IMR-90 (cell line): ENCODE measurements at places on chromosomes 1 and 21. TPM values are rescaled to one million over a fixed set of nuclear protein-coding genes. Genes with fewer than 3 reads are reported as not detected.

Gene XCL2
- polyA plus RNA-seq, result not detected in 2 replicates

Gene ABCG1
- 0.14 and 0.19 TPM in 2 replicates for polyA plus RNA-seq

Gene HORMAD1
- polyA plus RNA-seq, result not detected in 2 replicates

Gene NRIP1
- 8.5 and 9.6 TPM in 2 replicates for polyA plus RNA-seq

Gene PCSK9
- 0.14 and 0.17 TPM in 2 replicates for polyA plus RNA-seq

Gene C4BPA
- not detected in 2 replicates for polyA plus RNA-seq

Gene TFF1
- not detected in 2 replicates for polyA plus RNA-seq

Gene NGF
- polyA plus RNA-seq, result 21.7 and 28.7 TPM in 2 replicates

- DNase-seq, result no peak
Measured at GRCh38 chr1:69263921-69264391, 303.8 kb upstream of the LRRC7 start.

DNA sequence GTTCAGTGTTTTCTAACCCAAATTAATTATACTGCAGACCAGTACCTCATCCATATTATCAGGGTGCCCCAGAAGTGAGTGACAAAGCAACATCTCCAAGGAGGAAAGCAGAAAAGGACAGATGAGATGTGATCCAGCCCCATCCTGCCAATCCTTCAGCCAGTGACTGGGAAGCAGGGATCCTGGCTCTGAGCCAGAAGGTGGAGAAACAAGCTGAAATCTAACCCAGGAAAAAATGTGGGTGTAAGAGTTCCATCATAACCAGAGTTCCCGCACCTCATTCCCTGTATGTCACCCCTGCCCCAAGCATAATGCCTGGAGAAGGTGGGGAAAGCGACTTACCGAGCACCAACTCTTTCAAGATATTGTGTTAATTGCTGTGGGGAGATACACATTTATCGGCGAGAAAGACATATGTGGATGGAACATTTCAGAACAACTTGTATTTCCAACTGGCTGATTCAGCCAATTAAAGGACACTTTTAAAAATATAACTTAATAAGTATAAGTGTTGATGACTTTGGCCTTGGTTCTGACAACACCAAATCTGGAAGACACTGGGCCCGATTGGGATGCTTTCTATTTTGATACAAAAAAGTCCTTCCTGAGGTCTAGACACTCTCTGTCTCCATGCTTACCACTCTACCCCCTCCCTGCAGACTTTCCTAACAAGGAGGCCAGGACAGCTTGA lies 14.9 kb downstream of the PLEKHA6 start:
- DNase-seq, result no peak

DNA sequence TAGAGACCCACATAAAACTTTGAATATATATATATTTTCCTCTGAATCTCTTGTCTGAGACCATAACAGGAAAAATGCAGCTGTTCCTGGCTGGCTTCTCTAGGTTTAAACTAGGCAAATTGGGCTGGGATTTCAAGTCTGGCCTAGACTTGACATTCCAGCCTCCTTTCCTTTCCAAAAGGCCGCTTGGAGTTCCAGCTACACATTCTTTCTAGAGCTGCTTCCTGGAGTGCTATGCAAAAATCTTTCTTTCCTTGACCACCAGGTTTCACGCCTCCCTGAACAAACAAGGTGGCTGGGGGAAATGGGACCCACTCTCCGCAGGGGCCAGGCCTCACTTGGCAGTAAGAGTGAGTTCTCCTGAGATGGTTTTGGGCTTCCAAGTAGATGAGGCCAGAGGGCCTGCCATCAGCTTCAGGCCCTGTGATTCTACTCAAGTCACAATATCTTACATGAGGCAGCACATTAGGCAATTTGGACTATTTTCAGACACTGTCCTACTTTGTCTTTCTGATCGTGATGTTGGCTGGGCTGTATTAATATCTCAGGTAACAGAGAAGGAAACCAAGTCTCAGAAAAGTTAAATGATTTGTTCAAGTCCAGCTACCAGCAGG lies 102.4 kb downstream of the FAM78B start:
- no peak for DNase-seq

- no peak for DNase-seq
Measured at GRCh38 chr21:40853956-40854688, 7.2 kb upstream of the DSCAM start.

GRCh38 chr1:225903623-225904022 lies 14.7 kb upstream of the LEFTY1 start:
- DNase-seq, result no peak

- no peak for DNase-seq
Measured at GRCh38 chr1:109989506-109990301, 5.1 kb downstream of the AHCYL1 start.

DNA sequence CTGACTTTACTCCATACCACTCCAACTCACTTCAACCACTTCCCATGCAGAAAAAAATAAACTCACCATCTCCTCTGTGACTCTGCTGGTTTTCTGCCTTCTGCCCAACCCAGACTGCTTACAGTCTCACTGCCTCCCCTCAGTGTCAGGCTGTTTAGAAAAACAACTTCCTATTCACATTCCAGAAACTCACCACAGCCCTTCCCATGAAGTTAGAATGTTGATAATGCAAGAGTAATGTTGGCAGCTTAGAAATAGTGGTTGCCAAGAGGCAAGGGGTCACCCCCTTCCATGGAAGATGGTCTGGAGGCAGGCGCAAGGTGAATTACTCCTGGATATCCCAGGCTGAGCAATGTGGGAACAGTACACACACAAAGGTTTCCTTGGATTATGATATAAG lies at the start of gene SELP:
SELP (minus strand) TSS at position 119 of the 400 bp plus-strand sequence; CDS start at position 69, 50 bp downstream.
- no peak for DNase-seq

GRCh38 chr21:42793774-42794173 lies 85.6 kb downstream of the WDR4 start:
- DNase-seq, result no peak

DNA sequence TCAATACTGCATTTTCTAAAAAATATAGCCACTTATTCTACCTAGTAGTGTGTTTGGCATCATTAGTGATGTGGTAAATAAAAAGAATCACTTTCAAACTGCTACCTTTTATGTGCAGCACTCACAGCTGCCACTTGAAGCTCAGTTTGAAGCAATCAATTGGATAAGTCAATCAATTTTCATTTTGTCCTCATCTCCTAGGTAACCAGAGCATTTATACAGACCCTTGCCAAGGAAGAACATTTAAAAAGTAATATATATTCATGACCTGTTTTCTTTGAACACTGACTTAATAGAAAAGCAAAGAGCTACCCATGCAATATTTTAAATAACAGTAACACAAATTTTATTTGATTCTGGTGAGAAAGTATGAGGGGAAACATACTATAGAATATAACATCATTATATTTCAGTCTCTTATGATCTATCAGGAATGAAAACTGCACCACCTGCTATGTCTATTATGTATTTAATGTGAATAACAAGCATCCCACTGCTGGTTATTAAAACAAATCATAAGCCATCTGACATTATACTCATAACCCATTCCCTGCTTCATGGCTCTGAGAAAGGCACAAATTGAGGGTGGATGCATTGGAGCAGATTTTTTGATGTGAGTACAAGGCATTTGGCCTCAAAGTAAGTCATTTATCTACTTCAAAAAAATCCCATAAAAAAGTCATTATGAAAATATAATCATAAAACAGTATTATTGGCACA lies 168.4 kb upstream of the C21orf91 start:
- no peak for DNase-seq

DNA sequence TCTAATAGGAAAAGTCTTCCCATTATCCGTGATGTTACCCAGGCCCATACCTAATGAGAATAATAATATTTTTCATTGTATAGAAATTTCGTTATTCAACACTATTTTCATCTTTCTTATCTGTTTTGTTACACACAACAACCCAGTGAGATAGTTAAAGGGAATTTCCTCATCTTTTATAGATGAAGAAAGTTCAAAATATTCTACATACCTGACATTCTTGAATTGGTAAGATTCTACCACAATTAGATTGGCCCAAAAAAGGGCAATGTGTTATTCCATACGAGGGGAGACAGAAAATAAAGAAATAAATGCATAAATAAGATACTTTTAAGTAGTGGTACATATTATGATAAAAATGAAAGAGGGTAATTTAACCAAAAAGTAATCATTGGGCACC lies 405.5 kb upstream of the ADAMTS5 start:
- no peak for DNase-seq

DNA sequence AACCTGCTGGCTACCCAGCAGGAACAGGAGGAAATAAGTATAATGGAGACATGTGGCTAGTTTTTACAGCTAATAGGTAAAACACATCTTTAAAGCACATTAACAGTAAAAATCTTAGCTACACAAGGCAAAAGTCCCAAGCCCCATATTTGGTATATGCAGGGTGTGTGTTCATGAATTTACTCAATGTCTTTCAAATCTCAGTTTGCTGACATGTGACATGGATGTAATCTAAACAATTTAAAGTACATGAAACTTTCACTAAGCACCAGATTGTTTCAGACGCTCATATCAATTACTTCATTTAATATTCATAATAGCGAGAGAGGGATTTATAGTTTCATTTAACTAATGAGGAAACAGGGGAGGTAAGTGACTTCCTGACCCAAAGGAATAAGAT lies 3.9 kb downstream of the TACSTD2 start:
- no peak for DNase-seq

DNA sequence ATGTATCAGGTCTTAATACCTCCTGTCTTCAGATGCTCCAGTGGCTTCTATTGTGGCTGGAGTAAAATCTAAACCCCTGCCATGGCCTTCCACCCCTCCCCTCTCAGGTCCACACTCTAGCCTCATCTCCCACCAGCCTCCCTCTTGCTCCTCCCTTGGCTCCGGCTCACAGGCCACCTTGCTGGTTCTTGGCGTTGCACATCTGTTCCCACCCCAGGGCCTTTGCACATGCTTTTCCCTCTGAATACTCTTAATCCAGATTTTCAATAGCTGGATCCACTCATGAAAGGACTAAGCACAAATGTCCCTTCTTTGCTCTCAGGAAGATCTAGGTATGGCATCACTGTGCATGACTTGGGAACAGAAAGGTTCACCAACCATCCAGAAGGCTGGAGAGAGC lies 415.4 kb upstream of the VAMP3 start:
- DNase-seq, result no peak

DNA sequence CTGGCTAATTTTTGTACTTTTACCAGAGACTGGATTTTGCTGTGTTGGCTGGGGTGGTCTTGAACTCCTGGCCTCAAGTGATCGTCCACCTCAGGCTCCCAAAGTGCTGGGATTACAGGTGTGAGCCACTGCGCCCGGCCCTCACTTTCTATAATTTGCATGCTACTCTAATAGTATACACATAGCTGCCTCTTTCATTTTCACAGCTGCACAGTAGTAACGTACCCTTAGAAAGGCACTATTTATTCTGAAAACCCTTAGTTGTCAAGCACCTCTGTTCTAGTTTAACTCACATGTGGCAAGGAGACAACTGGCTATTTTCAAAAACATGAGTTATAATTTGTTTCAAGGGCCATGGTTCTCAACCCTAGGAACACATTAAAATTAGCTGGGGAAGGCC lies 17.2 kb downstream of the TPM3 start:
- DNase-seq, result no peak

GRCh38 chr1:88529581-88529980 lies 154.5 kb upstream of the PKN2 start:
- no peak for DNase-seq

DNA sequence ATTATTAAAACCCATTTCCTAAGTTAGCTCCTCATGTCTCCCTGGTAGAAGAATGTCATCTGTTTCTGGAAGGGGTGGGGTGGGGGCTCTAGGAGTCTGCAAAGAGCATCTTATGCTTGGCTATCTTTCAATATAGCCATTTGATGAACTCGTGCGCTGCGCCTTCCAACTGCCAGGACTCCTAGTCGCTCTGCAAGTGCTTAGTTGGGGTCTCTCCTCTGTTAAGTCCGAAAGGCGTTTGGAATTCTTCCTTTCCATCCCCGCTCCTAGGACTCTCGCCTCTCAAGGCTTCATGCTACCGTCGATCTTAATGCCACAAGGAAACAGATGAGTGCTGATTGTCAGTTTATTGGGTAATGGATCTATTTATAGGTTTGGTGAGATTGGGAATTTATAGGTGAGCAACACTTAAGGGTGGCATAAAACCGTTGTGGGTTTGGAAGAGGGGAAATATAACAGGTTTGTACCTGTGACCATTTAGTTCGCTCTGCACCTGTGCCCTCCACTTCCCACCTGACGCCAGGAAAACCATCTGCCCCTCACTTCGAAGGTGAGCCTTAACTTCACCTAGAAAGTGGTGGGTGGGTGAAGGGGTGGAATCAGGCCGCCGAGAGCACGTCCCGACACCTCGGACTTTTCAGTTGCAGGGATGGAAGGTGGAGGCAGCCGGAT lies 1.1 kb downstream of the KCNH1 start:
- no peak for DNase-seq

GRCh38 chr1:33703464-33703863 lies 160.4 kb upstream of the HMGB4 start:
- DNase-seq, result no peak

DNA sequence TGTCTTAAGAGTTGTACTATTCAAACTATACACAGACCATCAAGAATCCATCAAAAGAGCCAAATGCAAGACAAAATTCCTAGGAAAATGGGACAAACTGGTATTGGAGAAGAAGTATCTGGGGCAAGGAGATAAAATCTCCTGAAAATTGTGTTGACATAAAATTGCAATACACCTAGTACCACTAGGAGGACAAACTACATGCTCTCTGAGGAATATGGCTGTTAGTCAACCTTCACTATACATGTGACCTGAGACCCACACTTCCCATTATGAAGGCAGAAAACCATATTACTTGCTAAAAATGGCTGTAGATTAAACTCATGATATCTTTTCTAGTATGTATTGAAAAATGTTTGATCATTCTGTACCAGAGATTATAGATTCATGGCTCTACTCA lies 30.0 kb downstream of the IRF2BP2 start:
- DNase-seq, result no peak

GRCh38 chr21:46095814-46096595 lies 1.9 kb upstream of the COL6A2 start:
- DNase-seq, result no peak

GRCh38 chr1:236489710-236490377 lies 33.9 kb upstream of the LGALS8 start:
- peak; percentile 55 for DNase-seq

- peak; percentile 43 for DNase-seq
Measured at GRCh38 chr1:70436622-70437251, 25.7 kb downstream of the CTH start.

- DNase-seq, result peak; percentile 5
Measured at GRCh38 chr21:32233055-32233546, 45.7 kb downstream of the MIS18A start.
